ENCODE measurements at places on chromosomes 1 and 21. TPM values are rescaled to one million over a fixed set of nuclear protein-coding genes. Genes with fewer than 3 reads are reported as not detected.

Gene AIRE
- 1.7 TPM for total RNA-seq

Gene SIK1
- total RNA-seq = 28.1 TPM

Gene RXFP4
- total RNA-seq = not detected

Gene EPB41
- 127 TPM for total RNA-seq

Gene ERICH3
- total RNA-seq = 2.5 TPM

Data from Peyer's patch (tissue), 4 donors.